ENCODE measurements at places on chromosomes 13 and 19. TPM values are rescaled to one million over a fixed set of nuclear protein-coding genes. Genes with fewer than 3 reads are reported as not detected.

DNA sequence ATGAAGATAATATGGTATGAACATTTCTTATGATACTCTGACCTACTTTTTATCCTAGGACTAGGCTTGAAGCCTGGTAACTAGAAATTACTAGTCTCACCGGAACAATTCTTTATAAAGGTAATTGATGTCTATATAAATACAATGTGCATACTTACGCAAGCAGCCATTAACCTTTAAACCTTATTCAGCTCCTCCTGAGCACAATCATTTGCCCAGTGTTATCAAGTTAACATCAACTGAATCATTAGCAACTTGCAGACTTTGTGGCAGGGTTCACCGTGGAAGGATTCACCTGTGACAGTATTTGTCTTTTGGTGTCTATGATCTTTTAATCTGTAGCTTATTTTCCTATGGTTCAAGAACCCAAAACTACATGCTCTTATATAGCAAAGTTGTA lies 508.6 kb upstream of the KLHL1 start:
- H3K36me3 ChIP-seq: no peaks in the 10 kb centered on the region
- H3K4me1 ChIP-seq: no peaks in the 10 kb centered on the region
- H3K27ac ChIP-seq: no peak overlapping the region
- no peaks in the 10 kb centered on the region for H3K27me3 ChIP-seq

DNA sequence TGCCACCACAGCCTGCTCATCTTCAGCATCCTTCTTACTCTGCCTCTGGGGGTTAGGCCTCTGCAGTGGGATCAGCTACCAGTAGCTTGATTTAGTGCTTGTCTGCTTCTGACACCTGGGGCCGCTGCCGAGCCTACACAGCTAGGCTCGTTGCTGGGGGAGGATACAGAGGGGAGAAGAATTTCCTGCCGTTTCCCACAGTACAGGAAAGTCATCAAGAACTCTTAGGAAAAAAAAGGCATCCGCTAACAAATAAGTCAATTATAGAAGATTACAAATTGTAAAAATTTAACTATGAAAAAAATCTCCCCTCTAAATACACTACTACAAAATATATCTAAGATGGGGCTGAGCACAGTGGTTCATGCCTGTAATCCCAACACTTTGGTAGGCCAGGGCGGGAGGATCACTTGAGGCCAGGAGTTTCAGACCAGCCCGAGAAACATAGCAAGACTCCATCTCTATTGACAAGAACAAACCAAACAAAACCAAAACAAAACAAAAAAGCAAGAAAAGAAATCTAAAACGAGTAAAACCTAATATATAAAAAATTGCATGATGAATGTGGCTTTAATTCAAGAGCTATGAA lies 26.7 kb downstream of the LATS2 start:
- DNase-seq: no peak
- no peak overlapping the region for H3K27ac ChIP-seq
- H3K4me1 ChIP-seq: peaks cover 13% of the 10 kb centered on the region
- H3K4me3 ChIP-seq: no peak overlapping the region
- H3K36me3 ChIP-seq: no peaks in the 10 kb centered on the region
- H3K27me3 ChIP-seq: no peaks in the 10 kb centered on the region

DNA sequence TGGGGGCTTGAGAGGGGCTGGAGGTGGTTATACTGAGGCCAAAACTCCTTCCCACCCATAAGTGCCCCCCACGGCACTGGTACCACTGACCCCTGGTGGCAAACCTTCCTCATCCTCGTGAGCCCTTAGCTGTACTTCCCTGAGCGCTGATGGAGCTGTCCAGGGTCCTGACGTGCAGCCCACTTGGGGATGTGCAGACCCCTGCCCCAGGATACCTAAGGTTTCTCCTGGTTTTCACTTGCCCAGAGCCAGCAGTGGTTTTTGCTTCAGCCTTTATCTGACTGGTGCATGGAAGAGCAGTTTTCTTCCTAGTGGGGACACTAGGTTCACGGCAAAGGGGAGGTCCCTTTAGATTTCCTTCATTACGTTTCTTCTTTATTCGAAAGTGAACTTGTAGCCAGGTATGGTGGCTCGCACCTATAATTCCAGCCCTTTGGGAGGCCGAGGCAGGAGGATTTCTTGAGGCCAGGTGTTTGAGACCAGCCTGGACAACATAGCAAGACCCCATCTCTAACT lies 28.7 kb upstream of the KCTD15 start:
- no peaks in the 10 kb centered on the region for H3K4me1 ChIP-seq
- H3K36me3 ChIP-seq: no peaks in the 10 kb centered on the region
- DNase-seq: peak; percentile 54
- H3K27me3 ChIP-seq: no peaks in the 10 kb centered on the region
- no peak overlapping the region for H3K4me3 ChIP-seq
- H3K27ac ChIP-seq: no peak overlapping the region

- no peak for DNase-seq
- no peak overlapping the region for H3K4me3 ChIP-seq
- no peak overlapping the region for H3K27ac ChIP-seq
- no peaks in the 10 kb centered on the region for H3K27me3 ChIP-seq
- H3K36me3 ChIP-seq: peaks cover 34% of the 10 kb centered on the region
Observed at GRCh38 chr13:112583592-112584277, 4.2 kb downstream of the TUBGCP3 start.

GRCh38 chr13:30863796-30864195 lies 42.3 kb upstream of the MEDAG start:
- H3K27ac ChIP-seq: no peak overlapping the region
- no peaks in the 10 kb centered on the region for H3K4me1 ChIP-seq
- peaks cover 24% of the 10 kb centered on the region for H3K27me3 ChIP-seq
- no peak overlapping the region for H3K4me3 ChIP-seq
- H3K36me3 ChIP-seq: no peaks in the 10 kb centered on the region
- no peak for DNase-seq

DNA sequence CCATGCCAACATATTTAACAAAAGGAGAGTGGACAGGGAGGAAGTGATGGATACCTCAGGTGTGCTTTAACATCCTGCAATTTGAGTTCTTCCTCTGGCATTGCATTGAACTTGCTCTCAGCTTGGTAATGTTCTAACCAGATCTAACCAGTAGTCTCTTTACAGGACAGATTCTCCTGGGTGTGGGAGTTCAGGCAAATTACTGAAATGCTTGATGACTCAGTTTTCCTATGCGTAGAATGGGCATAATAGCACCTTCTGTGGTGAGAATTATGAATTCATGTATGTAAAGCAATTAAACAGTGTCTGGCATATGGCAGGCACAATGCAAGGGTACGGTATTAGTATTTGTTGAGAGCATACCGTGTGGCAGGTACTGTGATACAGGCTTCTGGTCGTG lies 3.6 kb downstream of the AKAP11 start:
- H3K36me3 ChIP-seq: peaks cover 26% of the 10 kb centered on the region
- no peak overlapping the region for H3K4me3 ChIP-seq
- DNase-seq: no peak
- H3K27ac ChIP-seq: peak overlapping the region; percentile 44
- peaks cover 58% of the 10 kb centered on the region for H3K4me1 ChIP-seq
- no peaks in the 10 kb centered on the region for H3K27me3 ChIP-seq

- H3K4me3 ChIP-seq: no peak overlapping the region
- peaks cover 27% of the 10 kb centered on the region for H3K4me1 ChIP-seq
- no peak overlapping the region for H3K27ac ChIP-seq
- H3K36me3 ChIP-seq: peaks cover 8% of the 10 kb centered on the region
- H3K27me3 ChIP-seq: peaks cover 15% of the 10 kb centered on the region
Observed at GRCh38 chr13:101523154-101524131, 71.0 kb downstream of the ITGBL1 start.

DNA sequence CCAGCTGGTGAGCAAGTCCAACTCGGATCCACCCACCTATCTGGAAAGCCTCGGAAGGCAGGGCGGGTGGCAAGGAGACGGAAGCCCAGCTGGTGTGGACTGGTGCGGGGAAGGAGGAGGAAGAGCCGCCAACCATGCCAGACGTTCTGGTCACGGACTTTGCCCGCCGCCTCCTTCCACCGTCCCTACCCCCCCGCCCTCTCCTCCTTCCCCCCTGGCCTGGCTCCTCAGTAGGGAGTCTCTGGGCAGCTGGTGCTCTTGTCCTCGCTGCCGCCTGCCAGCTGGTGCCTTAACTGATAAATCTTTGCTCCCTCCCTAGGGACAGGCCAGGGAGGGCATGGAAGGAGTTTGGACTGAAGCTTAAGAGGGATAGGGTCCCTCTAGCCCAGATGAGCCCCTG lies 4.8 kb downstream of the SYNGR4 start:
- DNase-seq: no peak
- H3K4me3 ChIP-seq: no peak overlapping the region
- H3K27ac ChIP-seq: no peak overlapping the region
- peaks cover 13% of the 10 kb centered on the region for H3K4me1 ChIP-seq
- H3K27me3 ChIP-seq: no peaks in the 10 kb centered on the region

- H3K4me1 ChIP-seq: no peaks in the 10 kb centered on the region
- no peaks in the 10 kb centered on the region for H3K36me3 ChIP-seq
- H3K27me3 ChIP-seq: no peaks in the 10 kb centered on the region
- no peak for DNase-seq
Observed at GRCh38 chr13:33250609-33251008, 34.9 kb downstream of the STARD13 start.

GRCh38 chr13:106484084-106484483 lies 51.4 kb downstream of the EFNB2 start:
- no peak for DNase-seq
- no peak overlapping the region for H3K4me3 ChIP-seq
- H3K4me1 ChIP-seq: no peaks in the 10 kb centered on the region
- no peak overlapping the region for H3K27ac ChIP-seq
- peaks cover 33% of the 10 kb centered on the region for H3K27me3 ChIP-seq

- H3K27ac ChIP-seq: no peak overlapping the region
- H3K27me3 ChIP-seq: peaks cover 6% of the 10 kb centered on the region
- no peaks in the 10 kb centered on the region for H3K4me1 ChIP-seq
- no peak for DNase-seq
- no peak overlapping the region for H3K4me3 ChIP-seq
Observed at GRCh38 chr13:77516342-77516789, 19.1 kb upstream of the SCEL start.

DNA sequence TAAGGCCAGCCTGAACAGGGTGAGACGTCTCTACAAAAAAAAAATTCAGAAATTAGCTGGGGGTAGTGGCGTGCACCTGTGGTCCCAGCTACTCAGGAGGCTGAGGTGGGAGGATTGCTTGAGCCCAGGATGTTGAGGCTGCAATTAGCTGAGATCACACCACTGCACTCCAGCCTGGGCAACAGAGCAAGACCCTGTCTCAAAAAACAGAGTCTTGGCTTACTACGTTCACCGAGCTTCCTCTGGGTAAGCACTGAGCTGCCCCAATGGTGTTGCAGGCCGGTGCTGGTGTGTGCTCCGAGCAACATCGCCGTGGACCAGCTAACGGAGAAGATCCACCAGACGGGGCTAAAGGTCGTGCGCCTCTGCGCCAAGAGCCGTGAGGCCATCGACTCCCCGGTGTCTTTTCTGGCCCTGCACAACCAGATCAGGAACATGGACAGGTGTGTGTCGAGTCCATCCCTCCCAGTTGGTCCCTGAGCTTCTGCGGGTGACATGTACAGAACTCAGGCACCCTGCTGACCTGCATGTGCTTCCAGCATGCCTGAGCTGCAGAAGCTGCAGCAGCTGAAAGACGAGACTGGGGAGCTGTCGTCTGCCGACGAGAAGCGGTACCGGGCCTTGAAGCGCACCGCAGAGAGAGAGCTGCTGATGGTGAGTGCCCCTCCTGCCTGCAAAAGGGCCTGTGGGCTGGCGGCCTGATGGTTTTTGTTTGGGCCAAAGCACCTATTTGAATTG lies 24.1 kb downstream of the UPF1 start:
- H3K27ac ChIP-seq: no peak overlapping the region
- H3K27me3 ChIP-seq: no peaks in the 10 kb centered on the region
- H3K4me1 ChIP-seq: peaks cover 1% of the 10 kb centered on the region
- DNase-seq: no peak

DNA sequence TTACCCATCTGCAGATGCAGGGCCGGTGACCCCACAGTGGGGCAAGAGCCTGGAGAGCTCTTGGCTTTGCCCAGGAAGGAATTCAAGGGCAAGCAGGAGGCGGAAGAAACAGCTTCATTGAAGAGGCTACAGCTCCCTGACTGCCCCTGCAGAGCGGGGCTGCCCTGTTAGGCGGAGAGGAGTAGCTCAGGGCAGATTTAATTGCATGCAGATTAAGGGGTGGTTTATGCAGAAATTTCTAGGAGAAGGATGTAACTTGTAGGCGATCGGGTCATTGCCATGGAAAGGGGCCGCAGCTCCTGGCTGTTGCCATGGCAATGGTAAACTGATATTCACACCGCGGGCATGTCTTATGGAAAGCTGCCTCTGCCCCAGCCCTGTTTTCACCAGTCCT lies 94.1 kb downstream of the ATP11A start:
- H3K27ac ChIP-seq: no peak overlapping the region
- no peak for DNase-seq
- no peaks in the 10 kb centered on the region for H3K4me1 ChIP-seq
- peaks cover 7% of the 10 kb centered on the region for H3K36me3 ChIP-seq
- H3K4me3 ChIP-seq: no peak overlapping the region

- no peak for DNase-seq
- H3K27me3 ChIP-seq: no peaks in the 10 kb centered on the region
- no peaks in the 10 kb centered on the region for H3K36me3 ChIP-seq
- no peak overlapping the region for H3K4me3 ChIP-seq
- H3K27ac ChIP-seq: no peak overlapping the region
Observed at GRCh38 chr13:57425531-57425930, 206.0 kb upstream of the PCDH17 start.

- no peaks in the 10 kb centered on the region for H3K4me1 ChIP-seq
- no peak overlapping the region for H3K27ac ChIP-seq
- H3K4me3 ChIP-seq: no peak overlapping the region
- H3K36me3 ChIP-seq: no peaks in the 10 kb centered on the region
- H3K27me3 ChIP-seq: no peaks in the 10 kb centered on the region
- DNase-seq: no peak
Observed at GRCh38 chr19:45305421-45305820, 17.3 kb downstream of the CKM start.

The SLC10A2 gene
- total RNA-seq: not detected

The PTH2 gene
- not detected for total RNA-seq

The ETV2 gene
- total RNA-seq: 0.68 TPM

The FLT3 gene
- not detected for total RNA-seq

The TNNI3 gene
- not detected for total RNA-seq

The PCDH17 gene
- not detected for total RNA-seq

The RNF225 gene
- 0.84 TPM for total RNA-seq

The SBSN gene
- not detected for total RNA-seq

The DIAPH3 gene
- 26.8 TPM for total RNA-seq

The ZNF543 gene
- 7.5 TPM for total RNA-seq

The RPL13A gene
- 2,019 TPM for total RNA-seq

The TEX29 gene
- total RNA-seq: not detected

The UBL3 gene
- 7.3 TPM for total RNA-seq
